RWPE2 (cell line): ENCODE measurements at places on chromosomes 6 and 20.
A peak's percentile ranks its signal among the peaks of the same experiment; 100 is the strongest.

- DNase-seq: no peak
- H3K27me3 ChIP-seq: no peaks in the 10 kb centered on the region
- H3K27ac ChIP-seq: no peak overlapping the region
- H3K4me3 ChIP-seq: no peak overlapping the region
- H3K36me3 ChIP-seq: peaks cover 94% of the 10 kb centered on the region
- no peaks in the 10 kb centered on the region for H3K4me1 ChIP-seq
Observed at GRCh38 chr6:154805288-154805911, 72.2 kb downstream of the SCAF8 start.

DNA sequence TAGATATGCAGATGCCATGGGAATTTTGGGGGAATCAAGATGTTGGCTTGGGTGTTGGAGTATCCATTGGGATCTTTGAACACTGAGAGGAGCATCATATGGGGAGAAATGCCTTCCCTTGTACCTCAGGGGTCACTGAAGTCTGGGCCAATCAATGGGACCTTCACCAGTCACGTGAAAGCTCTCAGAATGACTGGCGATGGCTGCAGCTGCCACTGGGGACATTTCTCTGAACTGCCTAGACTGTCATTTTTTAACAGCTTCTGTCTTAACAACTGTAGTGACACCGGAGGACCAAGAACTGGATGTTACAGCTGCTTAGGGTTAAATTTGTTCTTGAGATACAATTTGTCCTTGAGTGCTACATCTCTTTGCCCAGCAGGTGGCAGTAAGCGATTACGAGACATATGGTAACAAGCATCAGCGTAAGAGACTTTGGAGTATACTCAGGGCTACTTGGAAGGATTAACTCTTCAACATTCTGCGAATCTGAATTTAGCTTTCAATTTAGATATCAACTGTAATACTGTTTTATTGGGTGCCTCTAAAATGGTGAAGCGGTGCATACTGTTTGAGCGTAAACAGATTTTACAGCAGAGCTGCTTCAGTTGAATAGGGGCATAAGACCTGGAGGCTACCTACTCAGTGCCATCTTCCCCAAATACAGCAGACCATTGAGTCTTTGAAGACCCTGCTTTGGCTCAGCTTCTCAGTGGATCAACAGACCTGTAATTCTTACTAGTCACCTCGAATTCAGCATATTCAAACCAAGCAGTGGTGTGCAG, 36.0 kb downstream of the CCN2 start:
- no peaks in the 10 kb centered on the region for H3K27me3 ChIP-seq
- no peak overlapping the region for H3K4me3 ChIP-seq
- H3K36me3 ChIP-seq: no peaks in the 10 kb centered on the region

DNA sequence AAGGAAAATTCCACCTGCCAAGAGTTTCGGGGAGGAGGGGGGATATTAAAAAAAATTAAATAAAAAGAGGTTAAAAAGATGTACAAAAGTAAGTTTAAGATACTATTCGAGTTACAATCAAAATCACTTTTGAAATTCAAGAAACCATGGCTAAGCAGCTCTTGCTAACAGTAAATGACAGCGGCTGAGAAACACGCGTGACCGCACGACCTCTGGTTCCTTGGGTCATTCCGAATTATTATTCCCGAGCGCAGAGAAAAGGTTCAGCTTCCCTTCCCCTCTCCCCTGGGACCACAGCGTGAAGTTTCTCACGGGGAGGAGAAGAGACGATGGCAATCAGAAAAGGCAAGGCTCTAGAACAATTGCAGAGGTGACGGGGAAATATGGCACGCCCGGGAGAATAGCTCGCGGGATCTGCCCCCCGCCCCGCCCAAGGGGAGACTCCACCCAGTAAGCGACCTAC, 496 bp downstream of the TMEM242 start:
- DNase-seq: no peak
- H3K36me3 ChIP-seq: peaks cover 24% of the 10 kb centered on the region
- peak overlapping the region; percentile 62 for H3K27ac ChIP-seq

GRCh38 chr6:113584767-113585166, 272.4 kb upstream of the MARCKS start:
- H3K4me1 ChIP-seq: no peaks in the 10 kb centered on the region
- H3K27me3 ChIP-seq: no peaks in the 10 kb centered on the region
- no peak overlapping the region for H3K4me3 ChIP-seq
- no peak for DNase-seq

- no peak overlapping the region for H3K27ac ChIP-seq
- no peaks in the 10 kb centered on the region for H3K4me1 ChIP-seq
- no peak for DNase-seq
- no peak overlapping the region for H3K4me3 ChIP-seq
- no peaks in the 10 kb centered on the region for H3K27me3 ChIP-seq
Observed at GRCh38 chr6:83057705-83058321, 7.8 kb downstream of the UBE3D start.

GRCh38 chr6:21898107-21898796, 304.7 kb downstream of the SOX4 start:
- no peak for DNase-seq
- no peak overlapping the region for H3K4me3 ChIP-seq
- no peaks in the 10 kb centered on the region for H3K36me3 ChIP-seq
- H3K4me1 ChIP-seq: peaks cover 19% of the 10 kb centered on the region
- H3K27me3 ChIP-seq: no peaks in the 10 kb centered on the region

DNA sequence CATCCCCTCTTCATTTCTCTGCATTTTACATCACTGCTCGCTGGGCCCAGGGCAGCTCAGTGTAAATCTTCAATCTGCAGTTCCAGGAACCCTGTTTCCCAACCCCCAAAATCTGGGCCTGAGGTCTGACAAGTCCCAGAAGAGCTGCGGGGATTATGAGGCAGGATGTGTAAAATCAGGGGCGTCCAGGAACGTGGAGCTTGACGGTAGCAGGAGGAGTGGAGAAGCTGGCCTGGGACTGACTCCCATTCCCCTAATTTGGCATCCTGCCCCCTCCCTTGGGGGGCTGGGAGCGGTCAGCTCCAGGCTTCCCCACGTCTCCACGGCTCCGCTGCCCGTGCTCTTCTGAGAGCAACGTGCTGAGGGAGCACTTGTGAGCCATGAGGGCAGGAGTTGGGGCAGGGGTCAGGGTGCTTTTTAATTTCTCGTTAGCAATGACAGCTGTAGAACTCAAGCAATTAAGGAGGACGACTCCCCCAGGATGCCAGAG, 23.4 kb upstream of the VEGFA start:
- no peak overlapping the region for H3K4me3 ChIP-seq
- H3K27me3 ChIP-seq: no peaks in the 10 kb centered on the region
- no peaks in the 10 kb centered on the region for H3K36me3 ChIP-seq
- H3K4me1 ChIP-seq: no peaks in the 10 kb centered on the region
- peak; percentile 29 for DNase-seq
- no peak overlapping the region for H3K27ac ChIP-seq

- H3K27me3 ChIP-seq: no peaks in the 10 kb centered on the region
- H3K27ac ChIP-seq: no peak overlapping the region
- DNase-seq: no peak
- no peaks in the 10 kb centered on the region for H3K36me3 ChIP-seq
- H3K4me3 ChIP-seq: no peak overlapping the region
Observed at GRCh38 chr20:62787866-62788265, 8.4 kb upstream of the MRGBP start.

DNA sequence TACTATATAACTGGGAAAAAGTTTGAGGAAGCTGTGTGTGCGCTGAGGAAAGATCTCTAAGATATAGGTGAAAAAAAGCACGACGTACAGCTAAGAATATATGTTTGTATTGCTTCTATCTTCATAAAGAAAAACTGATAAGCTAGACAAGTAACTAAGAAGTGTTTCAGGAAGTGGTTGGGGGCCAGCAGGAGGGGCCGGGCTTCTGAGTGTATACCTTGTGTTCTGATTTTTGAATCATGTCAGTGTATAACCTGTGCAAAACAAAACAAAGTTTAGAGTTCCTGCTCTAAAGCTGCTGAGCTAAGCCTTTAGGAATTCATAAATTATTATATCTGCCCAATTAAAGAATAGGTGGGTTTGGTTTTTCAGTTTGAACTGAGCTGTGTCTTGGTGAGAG, 7.9 kb upstream of the OSER1 start:
- H3K36me3 ChIP-seq: no peaks in the 10 kb centered on the region
- H3K4me1 ChIP-seq: peaks cover 7% of the 10 kb centered on the region
- H3K27me3 ChIP-seq: no peaks in the 10 kb centered on the region

DNA sequence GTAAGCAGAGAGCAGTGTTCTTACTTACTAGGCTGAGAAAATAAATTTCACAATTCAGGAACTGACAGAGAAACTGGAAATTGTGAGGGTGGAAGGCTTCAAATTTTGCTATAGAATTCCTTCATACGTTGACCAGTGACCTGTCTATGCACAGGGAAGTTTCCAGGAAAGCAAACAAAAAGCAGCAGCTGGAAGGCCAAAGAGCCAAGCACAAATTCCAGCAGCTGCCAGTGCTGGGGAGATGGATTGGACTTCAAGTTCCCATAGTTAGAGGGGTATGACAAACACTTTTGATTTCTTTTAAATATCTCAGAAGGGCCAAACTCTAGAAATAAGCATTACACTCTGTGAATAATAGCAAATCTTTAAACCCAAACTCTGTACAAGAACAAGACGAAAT, 299.1 kb upstream of the KCNQ5 start:
- no peaks in the 10 kb centered on the region for H3K36me3 ChIP-seq
- H3K27ac ChIP-seq: no peak overlapping the region
- H3K4me1 ChIP-seq: no peaks in the 10 kb centered on the region
- H3K4me3 ChIP-seq: no peak overlapping the region
- DNase-seq: no peak
- H3K27me3 ChIP-seq: peaks cover 4% of the 10 kb centered on the region

GRCh38 chr6:108252055-108252454, 8.8 kb downstream of the SNX3 start:
- peaks cover 37% of the 10 kb centered on the region for H3K36me3 ChIP-seq
- no peak for DNase-seq
- no peaks in the 10 kb centered on the region for H3K4me1 ChIP-seq

DNA sequence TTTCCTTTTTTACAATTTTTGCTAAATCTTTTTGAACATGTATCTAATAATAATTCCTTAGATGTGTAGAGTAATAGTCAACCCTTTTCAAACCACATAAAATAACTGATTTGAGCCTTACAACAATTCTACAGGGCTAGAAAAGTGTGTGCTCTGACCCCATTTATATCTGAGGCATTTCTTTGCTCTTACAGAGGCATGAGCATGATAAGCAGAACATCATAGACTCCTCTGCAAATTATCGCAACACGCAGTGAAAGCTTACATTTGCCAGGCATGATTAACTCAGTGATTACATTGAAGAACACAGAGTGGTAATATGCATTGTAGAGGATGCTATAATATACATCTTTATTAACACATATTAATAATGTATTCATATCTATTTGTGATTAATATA, 120.4 kb downstream of the SIM1 start:
- peaks cover 31% of the 10 kb centered on the region for H3K4me1 ChIP-seq
- no peak overlapping the region for H3K4me3 ChIP-seq
- no peak for DNase-seq

GRCh38 chr20:49766979-49767521, 45.6 kb upstream of the SLC9A8 start:
- DNase-seq: no peak
- no peak overlapping the region for H3K4me3 ChIP-seq
- H3K27ac ChIP-seq: no peak overlapping the region
- H3K4me1 ChIP-seq: peaks cover 37% of the 10 kb centered on the region

GRCh38 chr6:133408543-133408942, 167.4 kb downstream of the EYA4 start:
- H3K36me3 ChIP-seq: no peaks in the 10 kb centered on the region
- DNase-seq: no peak
- H3K27me3 ChIP-seq: peaks cover 2% of the 10 kb centered on the region
- no peaks in the 10 kb centered on the region for H3K4me1 ChIP-seq
- no peak overlapping the region for H3K27ac ChIP-seq
- H3K4me3 ChIP-seq: no peak overlapping the region

DNA sequence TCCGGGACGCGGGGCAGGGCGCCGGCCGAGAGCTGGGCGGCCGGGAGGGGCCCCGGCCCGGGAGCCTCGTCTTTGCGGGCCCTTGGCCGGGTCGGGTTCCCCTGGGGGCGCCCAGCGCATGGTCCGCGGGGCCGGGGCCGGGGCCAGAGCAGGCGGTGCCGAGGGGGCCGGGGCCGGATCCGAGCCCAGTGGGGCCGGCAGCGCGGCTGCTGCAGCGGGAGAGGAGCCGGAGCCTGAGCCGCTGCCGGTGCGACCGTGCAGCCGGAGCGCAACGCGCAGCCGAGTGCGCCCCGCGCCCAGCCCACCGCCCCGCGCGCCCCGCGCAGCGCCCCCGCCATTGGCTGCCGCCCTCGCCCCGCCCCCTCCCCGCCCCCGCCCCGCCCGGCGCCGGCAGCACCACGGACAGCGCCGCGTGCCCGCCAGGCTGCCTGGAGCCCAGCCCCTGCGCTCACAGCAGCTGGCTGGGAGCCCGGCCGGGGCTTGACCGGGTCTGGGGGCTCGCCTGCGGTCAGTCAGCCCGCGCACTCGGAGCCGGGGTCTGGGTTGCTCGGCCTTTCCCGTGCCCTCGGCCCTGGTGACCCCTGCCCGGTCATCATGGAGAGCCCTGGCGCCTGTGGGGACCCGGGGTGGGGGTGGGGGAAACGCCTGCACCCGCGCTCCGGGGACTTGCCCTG, at the start of gene HRH3:
Gene HRH3, minus strand, starts transcription at position 287 of the 674 bp plus-strand sequence. CDS start 308 bp downstream, outside the sequence.
- H3K4me3 ChIP-seq: peak within 1 kb of the TSS; percentile 28
- no peak for DNase-seq
- no peaks in the 10 kb centered on the region for H3K4me1 ChIP-seq
- H3K36me3 ChIP-seq: no peaks in the 10 kb centered on the region
- peaks cover 95% of the 10 kb centered on the region for H3K27me3 ChIP-seq
- H3K27ac ChIP-seq: no peak within 1 kb of the TSS

DNA sequence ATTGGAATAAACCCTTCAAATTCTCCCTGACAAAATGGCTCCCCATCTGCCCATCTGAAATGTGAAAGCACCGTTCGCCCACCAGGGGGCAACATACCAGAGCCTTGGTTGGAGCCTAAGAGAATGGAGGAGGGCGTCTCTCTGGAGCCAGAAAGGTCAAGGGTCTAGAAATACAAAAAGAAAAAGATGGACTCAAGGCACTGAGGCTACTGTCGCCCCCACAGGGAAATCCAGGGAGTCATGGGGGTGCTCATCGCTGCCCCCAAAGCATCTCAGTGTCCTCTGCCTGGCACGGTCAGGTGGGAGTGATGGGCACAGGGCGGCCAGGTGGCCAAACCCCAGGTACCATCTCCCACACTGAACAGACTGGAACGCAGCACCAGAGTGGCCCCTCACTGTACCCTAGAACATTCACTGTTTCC, 136.3 kb downstream of the ZMYND8 start:
- H3K27ac ChIP-seq: no peak overlapping the region
- no peaks in the 10 kb centered on the region for H3K4me1 ChIP-seq
- H3K27me3 ChIP-seq: no peaks in the 10 kb centered on the region
- DNase-seq: no peak
- no peak overlapping the region for H3K4me3 ChIP-seq

GRCh38 chr20:46709055-46709458, 392 bp upstream of the SLC2A10 start:
- H3K27ac ChIP-seq: peak overlapping the region; percentile 2
- DNase-seq: no peak
- H3K4me3 ChIP-seq: peak overlapping the region; percentile 48
- H3K36me3 ChIP-seq: no peaks in the 10 kb centered on the region
- H3K4me1 ChIP-seq: peaks cover 6% of the 10 kb centered on the region
- H3K27me3 ChIP-seq: no peaks in the 10 kb centered on the region

DNA sequence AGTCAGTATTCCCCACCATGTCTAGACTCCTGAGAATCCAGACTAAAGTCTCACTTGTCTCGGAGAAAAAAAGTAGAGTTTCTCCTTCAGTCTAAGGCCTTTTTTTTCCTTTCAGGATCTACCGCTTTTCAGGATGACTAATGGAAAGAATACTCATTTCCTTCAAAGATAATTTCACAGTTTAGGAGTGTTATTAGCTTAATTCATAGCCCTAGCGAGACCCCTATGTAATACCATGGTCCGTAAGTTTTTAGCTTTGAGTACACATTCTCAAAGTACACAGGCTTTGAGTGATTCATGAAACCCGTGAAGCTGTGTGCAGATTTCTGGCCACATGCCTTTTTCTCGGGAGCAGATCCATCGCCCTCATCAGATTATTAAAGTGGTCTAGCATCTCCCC, 133.1 kb downstream of the SOX4 start:
- no peak for DNase-seq
- no peak overlapping the region for H3K27ac ChIP-seq
- no peaks in the 10 kb centered on the region for H3K27me3 ChIP-seq
